Fibroblast of villous mesenchyme (primary cell): ENCODE measurements at places on chromosomes 12 and 14.

DNA sequence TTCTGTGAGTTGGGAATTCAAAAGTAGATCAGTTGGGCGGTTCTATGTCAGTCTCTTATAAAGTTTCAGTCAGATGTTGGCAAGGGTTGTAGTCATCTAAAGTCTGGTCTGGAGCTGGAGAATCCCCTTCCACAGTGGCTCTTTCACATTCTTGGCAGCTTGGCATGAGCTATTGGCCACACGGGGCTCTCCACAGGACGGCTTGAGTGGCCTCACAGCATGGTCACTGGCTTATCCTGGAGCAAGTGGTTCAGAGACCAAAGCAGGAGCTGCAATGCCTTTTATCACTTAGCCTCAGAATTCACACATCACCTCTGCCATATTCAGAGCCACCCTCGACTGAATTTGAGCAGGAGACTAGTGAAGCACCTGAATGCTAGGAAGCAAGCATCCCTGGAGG lies 7.1 kb upstream of the KICS2 start:
- DNase-seq: no peak

DNA sequence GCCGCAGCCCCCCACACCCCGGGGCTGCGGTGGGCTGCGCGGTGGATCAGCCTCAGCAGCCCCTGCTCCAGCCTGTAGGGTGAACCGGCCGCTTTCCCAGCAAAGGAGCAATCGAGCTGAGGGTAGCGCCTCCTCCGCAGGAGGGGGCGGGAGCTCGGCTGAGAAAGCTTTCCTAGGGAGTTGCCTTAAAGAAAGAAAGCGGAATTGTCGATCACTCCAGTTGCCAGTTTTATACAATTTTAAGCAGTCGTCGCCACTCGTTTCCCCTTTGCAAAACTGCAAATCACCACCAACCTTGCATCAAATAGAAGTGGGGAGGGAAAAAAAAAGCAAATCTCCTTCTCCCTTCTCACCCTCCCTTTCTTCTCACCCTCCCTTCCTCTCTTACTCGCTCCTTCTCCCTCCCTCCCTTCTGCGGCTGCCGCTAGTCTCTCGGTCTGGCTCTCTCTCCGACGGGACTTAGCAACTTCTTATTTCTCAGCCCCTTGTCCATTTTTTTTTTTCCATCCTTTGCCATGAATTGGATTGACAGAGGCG lies at the start of gene PDE3A:
PDE3A (plus strand) TSS at position 424 of the 537 bp plus-strand sequence. CDS start 748 bp downstream, outside the sequence.
- peak; percentile 69 for DNase-seq

DNA sequence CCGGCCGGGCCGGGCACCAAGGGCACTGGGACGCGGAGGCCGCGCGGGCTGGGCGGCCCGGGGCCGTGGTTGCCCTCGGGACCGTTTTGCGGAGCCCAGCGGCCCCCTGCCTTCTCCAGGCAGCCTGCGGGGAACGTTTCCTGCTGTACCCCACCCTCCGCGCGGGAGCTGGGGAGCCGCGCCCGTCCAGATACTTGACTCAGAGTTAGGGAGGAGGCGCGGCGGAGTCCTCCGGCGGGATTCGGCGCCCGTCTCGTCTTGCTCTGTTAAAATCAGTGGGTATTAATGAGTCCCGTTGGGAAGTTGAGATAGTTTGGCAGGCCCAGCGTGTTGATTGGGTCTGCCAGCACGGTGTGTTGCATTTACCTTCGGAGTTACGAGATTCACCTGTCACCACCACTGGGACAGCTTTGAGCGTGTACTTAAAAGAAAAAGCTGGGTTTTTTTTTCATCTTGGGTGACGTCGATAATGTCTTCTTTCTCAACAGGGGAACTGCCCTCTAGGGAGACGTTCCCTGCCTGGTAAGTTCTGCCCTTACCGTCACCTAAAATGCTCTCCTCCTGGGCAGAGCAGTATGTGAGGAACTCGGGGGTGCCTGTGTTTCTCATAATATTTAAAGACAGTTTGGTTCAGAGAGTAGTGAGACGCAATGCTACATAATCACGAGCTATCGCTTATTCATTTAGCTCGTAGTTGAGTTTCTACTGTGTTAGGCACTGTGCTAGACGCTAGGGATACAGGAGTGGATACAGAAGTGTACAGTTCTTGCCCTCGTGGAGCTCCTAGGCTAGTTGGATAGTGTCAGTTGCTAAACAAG lies 596 bp downstream of the DLST start:
- peak; percentile 83 for DNase-seq

GRCh38 chr14:48849741-48850322 lies 736.3 kb downstream of the RPS29 start:
- no peak for DNase-seq

DNA sequence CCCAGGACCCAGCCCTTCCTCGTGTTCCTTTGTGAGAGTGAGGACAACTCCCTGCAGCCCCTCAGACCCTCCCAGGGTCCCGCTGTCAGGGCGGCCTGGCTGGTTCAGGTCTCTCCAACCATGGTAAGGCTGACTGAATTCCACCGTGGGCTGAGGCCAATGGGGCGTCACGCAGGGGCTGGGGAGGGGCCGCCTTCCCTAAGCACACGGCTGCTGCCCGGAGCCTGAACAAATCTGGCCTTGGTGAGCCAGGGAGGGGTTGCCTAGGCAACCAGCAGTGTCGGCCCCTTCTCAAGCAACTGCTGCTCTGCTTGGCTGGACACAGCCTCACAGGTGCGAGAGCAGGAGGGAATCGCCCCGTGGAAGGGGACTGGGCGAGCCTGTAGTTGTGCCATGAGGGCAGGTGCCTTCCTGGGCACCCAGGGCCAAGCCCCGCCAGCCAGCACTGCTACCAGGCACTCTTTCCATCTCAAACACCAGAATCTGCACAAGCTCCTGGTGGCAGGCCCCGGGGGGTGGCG lies 37.0 kb upstream of the GALNT9 start:
- no peak for DNase-seq

- DNase-seq: no peak
Measured at GRCh38 chr12:20832911-20833310, 22.4 kb downstream of the SLCO1B3 start.

DNA sequence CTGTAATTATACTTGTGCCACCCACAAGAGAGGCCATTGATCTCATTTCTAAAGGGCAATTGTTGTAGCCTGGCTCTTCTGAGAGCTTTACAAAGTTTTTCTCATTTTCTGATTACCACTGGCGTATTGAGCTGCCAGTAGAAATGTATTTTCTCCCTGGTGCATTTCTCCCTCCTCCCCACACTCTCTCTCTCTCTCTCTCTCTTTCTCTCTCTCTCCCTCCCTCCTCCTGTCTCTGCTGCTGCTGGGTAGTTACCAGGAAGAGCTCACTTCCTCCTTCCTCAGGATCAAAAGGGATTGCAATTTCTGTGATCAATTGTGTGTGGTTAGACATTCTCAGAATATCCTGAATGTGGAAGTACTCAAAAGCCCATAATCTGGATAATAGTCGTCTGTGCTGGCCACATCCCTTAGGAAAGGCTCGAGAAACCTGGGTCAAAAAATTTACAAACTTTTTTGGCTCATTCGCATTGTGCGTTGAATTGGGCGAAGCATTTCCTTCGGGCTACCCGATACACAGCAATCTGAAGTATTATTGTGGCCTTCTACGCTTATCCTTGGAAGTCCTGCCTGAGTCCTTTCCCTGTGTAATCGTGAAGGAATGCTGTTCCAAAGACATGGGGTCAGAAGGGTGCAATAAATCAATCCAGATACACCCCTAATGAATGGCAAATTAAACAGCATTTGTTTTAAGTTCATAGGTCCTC lies 254.8 kb downstream of the MSRB3 start:
- peak; percentile 79 for DNase-seq

DNA sequence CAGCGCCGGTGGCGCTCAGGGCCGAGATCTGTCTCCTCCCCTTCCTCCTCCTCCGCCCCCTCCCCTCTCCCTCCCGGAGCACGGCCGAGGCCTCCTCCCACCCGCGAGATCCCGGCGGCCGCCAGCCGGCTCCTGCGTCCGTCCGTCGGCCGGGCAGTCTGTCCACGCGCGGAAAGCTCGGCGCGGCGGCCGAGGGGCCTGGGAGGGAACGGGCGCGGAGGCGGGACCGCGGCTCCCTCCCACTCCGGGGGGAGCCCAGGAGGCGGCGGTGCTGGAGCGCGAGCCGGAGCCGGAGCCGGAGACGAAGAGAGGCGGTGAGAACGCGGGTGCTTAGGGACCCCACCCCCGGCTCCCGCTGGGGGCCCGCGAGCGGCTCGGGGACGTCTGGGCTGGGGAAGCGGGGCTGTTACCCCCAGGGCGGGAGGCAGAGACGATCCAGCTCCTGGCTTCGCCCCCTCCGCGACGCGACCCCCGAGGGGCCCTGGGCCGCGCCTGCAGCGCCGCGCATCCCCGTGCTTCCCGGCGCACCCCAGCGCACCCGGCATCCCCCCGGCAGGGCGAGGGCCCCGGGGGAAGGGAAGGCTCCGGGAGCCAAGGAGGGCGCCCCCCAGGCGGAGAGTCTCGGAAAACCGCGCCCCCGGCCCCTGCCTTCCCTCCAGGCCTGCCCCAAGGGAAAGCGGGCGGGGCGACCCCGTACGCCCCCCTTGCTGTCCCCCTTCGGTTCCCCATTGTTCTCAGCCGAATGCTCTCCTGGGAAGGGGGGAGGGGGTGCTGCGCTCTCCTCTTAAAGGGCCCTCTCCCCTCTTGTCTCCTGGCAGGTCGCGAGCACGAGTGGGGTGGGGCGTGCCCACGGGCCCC lies at the start of gene DTX1:
DTX1 (plus strand) TSS at position 100 of the 858 bp plus-strand sequence. CDS start 1,463 bp downstream, outside the sequence.
- no peak for DNase-seq
